ENCODE measurements at places on chromosomes 2 and 18.

GRCh38 chr18:79916546-79917168, 34.8 kb downstream of the SLC66A2 start:
- no peak for DNase-seq

DNA sequence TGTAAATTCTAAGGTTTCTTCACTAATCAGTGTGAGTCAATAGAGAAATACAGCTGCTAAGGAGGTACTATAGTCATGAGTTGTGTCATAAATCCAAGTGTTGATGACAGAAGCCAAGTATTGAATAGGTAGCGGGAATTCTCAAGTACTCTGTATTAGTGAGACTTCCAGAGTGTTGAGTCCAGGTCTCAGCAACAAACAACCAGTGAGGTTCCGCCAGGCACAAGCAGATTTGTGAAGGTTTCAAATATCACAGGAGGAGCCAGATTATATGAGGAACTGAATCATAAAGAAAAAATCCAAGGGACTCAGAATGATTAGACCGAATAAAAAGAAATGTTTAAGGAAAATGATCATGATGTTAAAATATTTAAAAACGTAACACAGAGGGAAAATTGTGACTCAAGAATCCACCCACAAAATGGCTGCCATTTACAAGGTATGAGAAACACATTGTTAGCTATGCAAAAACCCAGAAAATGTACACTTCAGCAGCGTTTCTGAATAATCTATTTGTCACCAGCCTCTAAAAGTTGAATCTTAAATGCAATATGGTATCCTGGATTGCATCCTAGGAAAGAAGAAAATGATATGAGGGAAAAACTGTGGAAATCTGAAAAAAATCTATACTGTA, 27.3 kb upstream of the EVA1A start:
- peak; percentile 57 for DNase-seq

- DNase-seq, result peak; percentile 20
Observed at GRCh38 chr2:149611100-149611820, 23.7 kb upstream of the MMADHC start.

DNA sequence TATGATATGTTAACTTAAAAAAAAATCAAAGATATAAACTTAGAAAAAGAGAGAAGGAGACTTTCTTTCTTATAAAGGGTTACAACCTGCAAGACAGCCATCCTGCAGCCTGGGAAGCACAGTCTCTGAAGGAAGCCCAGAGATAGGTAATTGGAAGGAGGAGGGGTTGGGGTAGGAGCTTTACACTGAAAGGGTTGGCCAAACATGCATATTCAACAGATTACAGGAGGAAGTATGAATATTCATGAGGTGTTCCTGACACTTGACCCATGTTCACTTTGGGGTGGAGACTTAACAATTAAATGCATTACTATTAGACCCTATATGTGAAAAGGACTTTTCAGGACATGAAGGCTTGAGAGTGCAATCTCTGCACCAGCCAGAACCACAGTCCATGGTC, 71.7 kb upstream of the CDH2 start:
- no peak for DNase-seq

DNA sequence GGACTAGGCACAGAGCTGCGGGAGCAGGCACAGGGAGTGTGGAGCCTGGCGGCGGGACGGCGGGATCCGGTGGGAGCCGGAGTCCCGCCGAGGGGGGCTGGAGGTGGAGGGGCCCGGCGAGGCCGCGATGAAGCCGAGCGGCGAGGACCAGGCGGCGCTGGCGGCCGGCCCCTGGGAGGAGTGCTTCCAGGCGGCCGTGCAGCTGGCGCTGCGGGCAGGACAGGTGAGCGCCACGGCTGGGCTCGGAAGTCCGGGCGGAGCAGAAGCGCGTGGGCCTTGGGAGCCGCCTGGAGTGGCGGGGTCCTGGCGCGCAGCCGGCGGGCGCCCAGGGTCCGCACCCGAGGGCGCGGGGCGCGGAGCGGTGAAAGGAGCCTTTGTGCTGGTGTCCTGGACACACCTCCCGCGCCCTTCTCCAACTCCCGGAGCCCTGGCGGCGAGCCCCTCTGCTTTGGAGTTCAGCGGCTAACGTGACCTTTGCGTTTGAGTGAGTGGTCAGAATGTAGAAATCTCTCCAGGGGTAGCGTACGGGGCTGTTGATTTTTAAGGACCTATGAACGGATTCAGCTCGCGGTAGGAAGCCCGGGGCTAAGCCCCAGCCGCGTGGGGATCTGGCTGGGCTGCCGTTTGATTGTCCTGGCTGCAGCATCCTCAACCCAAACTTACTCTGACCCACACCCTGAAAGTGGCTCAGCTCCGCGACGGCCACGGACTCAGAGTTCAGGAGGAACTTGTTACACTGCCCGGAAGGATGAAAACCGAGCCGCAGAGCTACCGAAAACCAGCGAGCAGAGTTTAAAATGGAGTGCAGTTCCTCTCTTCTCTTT, 448 bp downstream of the IMPA2 start:
- peak; percentile 20 for DNase-seq

DNA sequence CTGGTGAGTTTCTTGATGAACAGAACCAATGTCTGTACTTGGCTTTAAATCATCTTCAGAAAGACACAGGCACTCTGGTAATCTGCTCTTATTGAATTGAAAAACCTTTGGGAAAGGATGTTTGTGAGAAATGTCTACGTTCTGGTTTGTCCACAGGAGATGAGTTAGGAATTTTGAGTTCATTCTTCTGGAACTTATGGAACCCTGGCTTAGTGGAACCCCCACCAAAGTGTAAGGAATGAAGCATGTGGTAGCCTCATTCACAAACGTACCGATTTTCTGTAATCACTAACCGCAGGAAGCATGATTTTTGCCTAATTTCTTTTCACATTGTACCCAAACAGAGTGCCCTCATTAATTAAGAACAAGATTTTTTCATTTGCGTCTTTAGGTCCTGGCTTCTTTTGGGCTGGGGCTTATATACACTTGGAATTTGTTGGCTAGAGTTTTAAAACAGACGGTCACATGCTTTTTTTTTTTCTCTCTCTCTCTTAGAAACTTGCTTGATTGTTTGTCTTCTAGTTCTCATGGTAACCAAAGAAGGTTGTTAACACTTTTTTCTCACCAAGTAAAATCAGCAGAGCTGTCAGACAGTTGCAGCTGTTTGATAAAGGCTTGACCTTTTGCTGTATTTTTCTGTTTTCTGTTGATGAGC, 314.1 kb upstream of the THUMPD2 start:
- DNase-seq, result no peak
